ENCODE measurements at places on chromosomes 6 and 20.

- no peak for DNase-seq
Observed at GRCh38 chr6:87341899-87342298, 2.7 kb upstream of the C6orf163 start.

DNA sequence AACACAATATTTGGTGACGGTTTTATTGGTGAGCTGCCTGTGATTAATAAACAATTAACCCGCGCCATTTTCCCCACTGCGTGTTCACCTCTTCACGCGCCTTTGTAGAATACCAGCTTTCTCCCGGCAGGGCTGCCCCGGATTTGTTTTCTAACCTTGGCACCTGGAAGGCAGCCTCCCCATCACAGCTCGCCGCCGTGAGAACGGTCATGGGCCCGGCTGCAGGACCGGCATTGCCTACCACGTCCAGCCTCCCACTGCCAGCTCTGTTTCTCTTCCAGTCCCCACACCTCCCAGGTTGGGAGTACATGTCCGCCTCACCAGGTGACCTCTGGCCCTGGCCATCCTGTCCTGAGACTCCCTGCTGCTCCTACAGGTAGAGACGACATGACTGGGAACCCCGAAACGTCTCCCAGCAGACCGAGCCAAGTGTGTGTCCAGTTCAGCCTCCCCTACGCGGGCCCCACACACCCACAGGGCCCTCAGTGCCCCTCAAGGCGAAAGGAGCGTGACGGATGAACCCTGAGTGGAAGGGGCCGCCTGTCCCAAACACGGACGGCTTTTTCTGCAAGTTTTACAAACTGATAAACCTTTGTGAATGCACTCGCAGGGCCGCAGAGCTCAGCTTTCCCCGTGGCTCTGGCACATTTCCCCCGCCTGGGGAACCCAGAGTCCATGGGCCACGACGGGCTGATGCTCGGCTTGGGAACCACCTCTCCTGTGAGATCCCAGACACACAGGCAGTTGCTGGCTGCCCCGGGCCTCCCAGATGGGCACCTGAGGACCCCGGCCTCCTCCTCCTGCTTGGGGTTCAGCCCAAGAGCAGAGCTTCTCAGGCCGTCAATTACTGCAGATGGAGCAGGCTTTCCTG, 25.7 kb downstream of the FRMD1 start:
- no peak for DNase-seq

DNA sequence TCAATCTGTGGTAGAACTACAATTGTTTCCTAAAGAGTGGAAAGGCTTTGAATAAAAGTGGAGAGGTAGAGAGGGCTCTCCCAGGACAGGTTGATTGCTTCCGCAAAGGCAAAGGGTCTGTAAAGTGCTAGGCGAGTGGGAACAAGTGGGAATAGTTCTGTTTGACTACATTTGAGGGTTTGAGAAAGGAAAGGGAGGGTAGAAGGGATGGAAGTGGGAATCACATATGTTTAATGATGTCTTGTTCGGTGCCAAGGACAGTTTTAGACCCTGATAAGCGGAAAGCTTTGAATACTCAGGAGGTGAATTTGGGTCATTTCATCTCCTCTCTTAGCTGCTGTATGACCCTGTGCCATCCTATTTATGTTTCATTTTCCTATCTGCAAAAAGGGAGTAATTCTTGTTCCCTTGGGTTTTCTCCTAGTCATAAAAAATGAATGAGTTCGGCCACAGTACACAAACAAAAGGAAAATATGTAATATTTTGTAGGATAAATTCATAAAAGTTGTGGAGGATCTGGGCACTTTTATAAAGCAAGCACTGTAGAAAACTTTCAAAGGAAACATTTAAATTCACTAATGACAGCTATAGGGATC, 1.7 kb upstream of the PIM1 start:
- no peak for DNase-seq

DNA sequence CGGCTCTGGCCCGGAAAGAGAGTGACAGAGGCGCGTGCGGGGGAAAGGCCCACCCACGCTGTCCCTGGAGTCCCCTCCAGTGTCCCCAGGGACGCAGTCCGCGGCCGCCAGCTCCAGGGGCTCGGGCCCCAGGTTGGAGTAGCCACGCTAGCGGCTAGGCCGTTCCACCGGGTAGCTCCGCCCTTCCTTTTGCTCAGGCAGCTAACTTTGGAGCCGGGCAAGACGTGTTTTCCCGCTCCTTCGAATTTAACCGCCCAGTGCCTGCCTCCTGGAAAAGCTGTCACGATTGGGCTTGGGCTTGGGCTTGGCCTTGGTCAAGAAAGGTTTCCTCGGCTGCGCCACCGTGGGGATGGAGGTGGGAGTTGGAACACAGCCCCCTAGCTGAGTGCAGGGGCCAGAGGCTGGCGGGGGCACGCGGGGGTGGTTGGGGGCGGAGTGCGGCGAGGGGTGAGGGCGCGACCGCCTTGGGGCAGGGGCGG, 4.7 kb downstream of the LINC00237 start:
- DNase-seq, result no peak

- no peak for DNase-seq
Observed at GRCh38 chr6:113433335-113433991, 423.7 kb upstream of the MARCKS start.

GRCh38 chr20:14817101-14817500, 479.7 kb upstream of the FLRT3 start:
- no peak for DNase-seq

- DNase-seq, result no peak
Observed at GRCh38 chr6:150272264-150272975, 96.4 kb upstream of the IYD start.

DNA sequence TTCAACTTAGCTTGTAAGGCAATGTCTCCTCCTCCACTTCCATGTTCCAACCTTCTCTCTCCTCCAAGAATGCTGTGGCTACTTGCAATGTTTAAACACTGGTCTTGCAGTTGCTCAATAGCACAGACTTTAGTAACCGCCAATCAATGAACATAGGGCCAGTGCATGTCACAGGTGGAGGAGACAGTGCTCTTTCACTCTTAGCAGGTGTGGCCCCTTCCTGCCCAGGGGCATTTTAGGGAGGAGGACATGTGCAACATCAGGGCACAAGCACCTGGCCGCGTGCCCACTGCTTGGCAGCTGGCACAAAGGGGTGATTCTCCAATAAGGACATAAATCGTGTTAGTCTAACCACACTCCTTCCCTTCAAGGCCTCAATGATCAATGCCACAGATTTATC, 41.3 kb downstream of the ADGRF1 start:
- no peak for DNase-seq

GRCh38 chr6:10850728-10851127, 12.4 kb upstream of the MAK start:
- DNase-seq, result no peak

DNA sequence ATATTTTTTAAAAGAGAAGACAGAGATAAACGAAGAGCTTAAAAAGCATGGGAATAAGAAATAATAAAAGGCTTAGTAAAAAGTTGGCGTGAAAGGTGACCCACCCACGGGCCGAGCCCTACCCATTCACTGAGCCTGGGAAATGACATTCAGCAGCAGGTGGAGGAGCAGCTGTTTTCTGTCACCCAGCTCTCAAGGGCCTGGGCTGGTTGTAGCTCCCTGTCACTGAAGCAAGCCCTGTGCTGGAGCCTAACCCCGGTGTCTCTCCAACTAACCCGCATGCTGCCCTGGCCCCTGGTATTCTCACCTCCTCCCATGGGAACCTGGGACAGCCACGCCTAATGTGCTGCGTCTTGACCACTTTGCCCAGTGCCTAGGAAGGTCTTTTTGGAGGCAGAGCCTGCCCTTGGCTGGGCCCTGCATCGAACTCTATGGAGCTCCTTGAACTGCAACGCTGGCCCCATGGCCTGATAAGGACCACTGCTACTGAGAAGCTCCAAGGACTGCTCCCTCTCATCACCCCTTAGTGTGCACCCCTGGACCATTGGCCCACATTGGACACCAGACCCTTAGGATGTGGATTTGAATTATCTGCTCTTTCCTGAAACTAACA, 68.8 kb upstream of the IYD start:
- no peak for DNase-seq

DNA sequence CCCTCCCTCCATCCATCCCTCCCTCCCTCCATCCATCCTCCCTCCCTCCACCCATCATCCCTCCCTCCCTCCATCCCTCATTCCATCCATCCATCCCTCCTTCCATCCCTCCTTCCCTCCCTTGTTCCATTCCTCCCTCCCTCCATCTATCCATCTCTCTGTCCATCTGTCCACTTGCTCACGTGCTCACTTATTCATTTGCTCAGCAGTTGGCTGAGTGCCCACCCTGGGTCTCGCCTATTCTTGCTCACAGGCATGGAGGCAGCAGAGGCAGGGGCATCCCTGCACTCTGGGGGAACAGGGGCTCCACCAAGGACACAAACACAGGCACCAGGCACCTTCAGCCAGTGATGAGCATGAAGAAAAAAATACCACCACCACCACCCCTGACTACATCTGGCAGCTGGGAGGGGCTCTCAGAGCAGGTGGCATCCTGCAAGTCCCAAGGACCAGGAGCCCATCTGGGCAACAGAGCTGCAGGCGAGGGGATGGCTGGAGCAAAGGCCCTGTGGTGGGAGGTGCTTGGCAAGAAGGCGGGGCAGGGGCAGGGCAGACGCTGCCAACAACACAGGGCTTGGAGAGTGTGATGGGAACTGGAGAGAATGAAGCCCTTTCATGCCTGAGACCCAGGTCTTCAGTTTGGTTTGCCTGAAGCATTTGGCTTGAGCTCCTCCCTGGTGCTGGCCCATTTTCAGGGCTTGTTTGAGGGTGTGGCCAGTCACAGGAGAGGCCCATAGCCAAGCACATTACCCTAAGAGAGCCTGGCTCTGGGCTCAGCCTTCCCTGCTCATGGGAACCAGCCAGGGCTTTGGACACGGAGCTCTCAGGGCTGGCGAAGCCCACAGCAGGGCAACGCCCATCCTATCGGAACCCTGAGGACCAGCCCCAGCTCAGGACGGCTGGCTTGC, 40.2 kb upstream of the MRGBP start:
- DNase-seq, result no peak

GRCh38 chr6:136753624-136754023, 38.7 kb downstream of the MAP3K5 start:
- no peak for DNase-seq

DNA sequence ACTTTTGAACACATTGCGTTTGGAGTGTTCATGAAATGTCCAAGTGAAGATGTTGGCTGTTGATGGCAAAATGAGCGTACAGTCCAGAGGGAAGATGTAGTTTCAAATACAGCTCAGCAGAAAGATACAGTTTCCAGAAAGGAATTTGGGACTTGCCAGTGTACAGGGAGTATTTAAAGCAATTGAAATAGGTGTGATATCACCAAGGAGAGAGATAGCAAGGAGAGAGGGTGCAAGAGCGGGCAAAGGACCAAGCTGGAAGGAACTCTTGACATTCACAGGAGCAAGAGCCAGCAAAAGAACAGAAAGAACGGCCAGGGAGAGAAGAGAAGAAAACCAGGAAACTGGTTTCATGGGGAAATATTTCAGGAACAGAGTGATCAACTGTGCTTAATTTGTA, 47.8 kb downstream of the CARMIL1 start:
- DNase-seq, result no peak

DNA sequence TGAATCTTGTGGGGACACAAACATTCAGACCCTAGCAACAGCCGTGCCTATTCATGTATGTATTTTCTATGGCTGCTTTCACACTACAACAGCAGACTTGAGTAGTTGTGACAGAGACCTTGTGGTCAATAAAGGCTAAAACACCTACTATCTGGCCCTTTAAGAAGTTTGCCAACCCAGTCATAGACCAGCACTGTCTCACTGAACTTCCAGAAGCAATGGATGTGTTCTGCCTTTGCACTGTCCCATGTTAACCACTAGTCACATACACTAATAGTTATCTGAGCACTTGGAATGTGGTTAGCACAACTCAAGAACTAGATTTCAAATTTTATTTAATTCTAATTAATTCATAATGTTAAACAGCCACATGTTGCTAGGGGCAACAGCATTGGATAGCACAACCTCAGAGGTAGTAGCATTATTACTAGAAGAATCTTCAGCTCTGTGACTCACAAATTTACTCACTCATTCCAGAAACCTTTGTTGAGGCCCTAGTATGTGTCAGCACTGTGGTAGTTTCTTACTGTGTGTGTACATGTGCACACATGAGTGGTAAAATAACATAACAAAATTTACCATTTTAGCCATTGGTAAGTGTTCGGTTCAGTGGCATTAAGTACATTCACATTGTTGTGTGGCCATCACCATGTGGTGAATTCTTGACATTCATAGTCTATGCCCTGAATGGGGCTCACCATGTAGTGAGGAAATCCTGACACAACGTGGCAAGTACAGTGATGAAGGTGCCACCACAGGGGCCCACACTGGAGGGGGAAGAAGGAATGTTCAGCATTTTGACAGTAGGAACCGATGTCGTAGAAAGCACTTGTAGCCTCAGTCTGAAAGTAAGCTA, 107.3 kb downstream of the CEP57L1 start:
- no peak for DNase-seq

- no peak for DNase-seq
Observed at GRCh38 chr6:156703719-156704118, 73.5 kb upstream of the ARID1B start.

GRCh38 chr6:104784884-104785283, 74.8 kb downstream of the HACE1 start:
- DNase-seq, result no peak

Data from H54 (cell line).